ENCODE measurements at places on chromosomes 4 and X. TPM values are rescaled to one million over a fixed set of nuclear protein-coding genes. Genes with fewer than 3 reads are reported as not detected.

Gene IL3RA
- total RNA-seq = 21.9 TPM

Gene SCRG1
- 45.2 TPM for total RNA-seq

Gene TKTL2
- total RNA-seq = not detected

Gene SPATA4
- total RNA-seq = not detected

Gene LYAR
- total RNA-seq = 12.1 TPM

- H3K4me3 ChIP-seq = no peak overlapping the region
- H3K36me3 ChIP-seq = no peaks in the 10 kb centered on the region
- H3K27me3 ChIP-seq = no peaks in the 10 kb centered on the region
- no peak overlapping the region for H3K27ac ChIP-seq
These were observed 106.1 kb downstream of the CHM start for GRCh38 chrX:85941275-85941674.

- no peak overlapping the region for H3K27ac ChIP-seq
- no peaks in the 10 kb centered on the region for H3K36me3 ChIP-seq
- no peaks in the 10 kb centered on the region for H3K27me3 ChIP-seq
- no peaks in the 10 kb centered on the region for H3K4me1 ChIP-seq
- no peak for DNase-seq
- H3K4me3 ChIP-seq = no peak overlapping the region
These were observed 6.0 kb downstream of the IL13RA2 start for GRCh38 chrX:115011428-115011827.

DNA sequence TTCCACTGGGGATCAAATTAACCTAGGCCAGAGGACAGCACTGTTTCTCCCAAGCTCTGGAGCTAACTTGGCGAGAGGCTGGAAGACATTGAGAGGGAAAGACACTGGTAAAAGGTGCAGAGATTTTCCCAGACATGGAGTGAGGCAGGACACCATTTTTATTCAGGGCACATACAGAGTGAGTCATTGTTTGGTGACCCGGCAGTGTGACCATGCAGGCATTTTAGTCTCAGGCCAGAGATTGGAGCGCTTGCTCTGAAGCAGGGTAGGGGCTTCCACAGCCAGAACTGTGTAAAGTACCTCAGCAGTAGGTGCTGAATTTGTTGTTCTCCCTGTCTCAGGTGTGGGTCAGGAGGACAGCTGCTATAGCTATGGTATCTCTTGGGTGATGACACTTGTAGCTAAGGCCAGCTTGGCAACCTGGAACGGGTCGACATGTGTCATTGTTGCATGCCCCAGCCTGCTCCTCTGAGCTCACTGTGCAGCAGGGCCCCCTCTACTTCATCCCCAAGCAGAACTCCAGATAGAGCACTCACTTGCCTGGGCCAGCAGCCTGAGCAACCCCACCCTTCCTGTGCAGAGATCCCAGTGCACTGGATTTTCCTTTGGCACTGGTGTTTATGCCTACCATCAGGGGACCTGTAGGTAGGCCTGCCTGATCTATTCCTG is 79.8 kb upstream of the ATP8A1 start:
- no peak overlapping the region for H3K27ac ChIP-seq
- H3K27me3 ChIP-seq = no peaks in the 10 kb centered on the region
- no peaks in the 10 kb centered on the region for H3K36me3 ChIP-seq
- H3K4me3 ChIP-seq = no peak overlapping the region
- no peaks in the 10 kb centered on the region for H3K4me1 ChIP-seq
- DNase-seq = no peak

GRCh38 chrX:28312965-28313364 is 274.3 kb upstream of the IL1RAPL1 start:
- H3K4me1 ChIP-seq = no peaks in the 10 kb centered on the region
- no peak for DNase-seq
- no peak overlapping the region for H3K4me3 ChIP-seq
- H3K36me3 ChIP-seq = no peaks in the 10 kb centered on the region
- H3K27ac ChIP-seq = no peak overlapping the region

- no peaks in the 10 kb centered on the region for H3K4me1 ChIP-seq
- H3K4me3 ChIP-seq = no peak overlapping the region
- DNase-seq = no peak
- H3K27me3 ChIP-seq = no peaks in the 10 kb centered on the region
These were observed 127.2 kb upstream of the PABPC4L start for GRCh38 chr4:134328741-134329140.

GRCh38 chr4:86013621-86014020 is 346.2 kb downstream of the MAPK10 start:
- DNase-seq = no peak
- no peak overlapping the region for H3K27ac ChIP-seq
- H3K4me1 ChIP-seq = peaks cover 6% of the 10 kb centered on the region
- no peak overlapping the region for H3K4me3 ChIP-seq

DNA sequence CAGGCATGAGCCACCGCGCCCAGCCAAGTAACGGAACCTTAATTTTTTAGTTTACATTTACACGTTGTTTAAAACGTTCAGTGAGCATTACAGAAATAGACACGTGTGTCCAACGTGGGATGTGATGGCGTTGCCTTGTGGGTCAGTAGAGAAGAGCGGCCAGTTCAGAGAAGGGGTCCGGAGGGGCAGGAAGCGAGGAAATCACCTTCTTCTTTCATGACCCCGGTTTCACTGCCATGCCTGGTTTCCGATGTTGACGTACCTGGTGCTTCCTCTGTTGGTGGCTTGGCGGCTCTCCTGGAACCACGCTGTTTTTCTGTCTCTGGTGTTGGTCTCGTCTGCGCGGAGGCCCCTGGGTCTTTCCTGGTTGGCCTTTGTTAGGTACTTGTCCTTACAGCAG is 42.8 kb downstream of the PCGF3 start:
- no peak overlapping the region for H3K27ac ChIP-seq
- peaks cover 2% of the 10 kb centered on the region for H3K36me3 ChIP-seq
- H3K4me3 ChIP-seq = no peak overlapping the region
- H3K27me3 ChIP-seq = no peaks in the 10 kb centered on the region
- H3K4me1 ChIP-seq = no peaks in the 10 kb centered on the region

- H3K27me3 ChIP-seq = no peaks in the 10 kb centered on the region
- no peaks in the 10 kb centered on the region for H3K36me3 ChIP-seq
- DNase-seq = no peak
- no peak overlapping the region for H3K27ac ChIP-seq
These were observed 451.1 kb downstream of the PPARGC1A start for GRCh38 chr4:23438764-23439163.

DNA sequence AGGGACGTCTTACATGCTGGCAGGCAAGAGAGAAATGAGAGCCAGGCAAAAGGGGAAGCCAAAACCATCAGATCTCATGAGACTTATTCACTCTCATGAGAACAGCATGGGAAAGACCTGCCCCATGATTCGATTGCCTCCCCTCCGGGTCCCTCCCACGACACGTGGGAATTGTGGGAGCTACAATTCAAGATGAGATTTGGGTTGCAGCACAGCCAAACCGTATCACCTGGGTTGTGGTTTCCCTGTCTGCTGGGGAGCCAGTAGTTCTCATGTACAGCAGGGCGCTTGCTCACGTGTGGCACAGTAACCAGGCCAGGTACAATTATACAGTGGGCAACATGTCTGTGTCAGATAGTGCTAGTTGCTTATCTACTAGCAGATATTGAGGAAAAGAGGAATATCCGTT is 11.1 kb upstream of the RS1 start:
- H3K27ac ChIP-seq = no peak overlapping the region
- H3K4me1 ChIP-seq = no peaks in the 10 kb centered on the region
- H3K4me3 ChIP-seq = no peak overlapping the region
- no peaks in the 10 kb centered on the region for H3K36me3 ChIP-seq
- no peaks in the 10 kb centered on the region for H3K27me3 ChIP-seq

GRCh38 chrX:31508338-31508737 is 436.5 kb upstream of the FTHL17 start:
- no peaks in the 10 kb centered on the region for H3K36me3 ChIP-seq
- H3K27me3 ChIP-seq = no peaks in the 10 kb centered on the region
- H3K4me1 ChIP-seq = no peaks in the 10 kb centered on the region
- DNase-seq = no peak
- no peak overlapping the region for H3K27ac ChIP-seq

DNA sequence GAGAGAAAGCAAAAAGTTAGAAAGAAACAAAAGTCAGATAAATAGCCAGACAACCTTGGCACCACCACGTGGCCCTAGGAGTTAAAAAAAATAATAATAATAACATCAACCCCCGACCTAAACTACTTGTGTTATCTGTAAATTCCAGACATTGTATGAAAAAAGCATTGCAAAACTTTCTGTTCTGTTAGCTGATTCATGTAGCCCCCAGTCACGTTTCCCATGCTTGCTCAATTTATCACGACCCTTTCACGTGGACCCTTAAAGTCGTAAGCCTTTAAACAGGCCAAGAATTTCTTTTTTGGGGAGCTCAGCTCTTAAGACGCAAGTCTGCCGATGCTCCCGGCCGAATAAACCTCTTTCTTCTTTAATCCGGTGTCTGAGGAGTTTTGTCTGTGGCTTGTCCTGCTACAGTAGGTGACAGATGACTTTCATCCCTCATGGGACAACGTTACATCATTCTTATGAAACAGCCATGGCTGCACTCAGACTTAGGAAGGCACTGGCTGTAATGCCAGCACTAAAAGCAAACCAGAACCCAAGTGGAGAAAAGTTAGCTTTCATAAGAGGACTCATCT is 520 bp downstream of the ACOX3 start:
- peak overlapping the region; percentile 96 for H3K27ac ChIP-seq
- no peak for DNase-seq
- H3K36me3 ChIP-seq = no peaks in the 10 kb centered on the region
- peak overlapping the region; percentile 73 for H3K4me3 ChIP-seq
- no peaks in the 10 kb centered on the region for H3K27me3 ChIP-seq
- peaks cover 10% of the 10 kb centered on the region for H3K4me1 ChIP-seq
